Tibial nerve (tissue), 4 donors: ENCODE measurements at places on chromosomes 5 and 9. TPM values are rescaled to one million over a fixed set of nuclear protein-coding genes. Genes with fewer than 3 reads are reported as not detected.

Gene PRDM9
- total RNA-seq = not detected

Gene TCERG1
- total RNA-seq = 82.7 TPM

Gene FOXD4
- total RNA-seq = not detected

Gene ASPN
- total RNA-seq = 3.5 TPM

Gene CCL27
- not detected for total RNA-seq

GRCh38 chr5:179304871-179305270, 40.4 kb downstream of the ADAMTS2 start:
- H3K27ac ChIP-seq = no peak overlapping the region
- no peaks in the 10 kb centered on the region for H3K27me3 ChIP-seq
- H3K4me3 ChIP-seq = no peak overlapping the region
- peaks cover 8% of the 10 kb centered on the region for H3K36me3 ChIP-seq
- no peak for DNase-seq

DNA sequence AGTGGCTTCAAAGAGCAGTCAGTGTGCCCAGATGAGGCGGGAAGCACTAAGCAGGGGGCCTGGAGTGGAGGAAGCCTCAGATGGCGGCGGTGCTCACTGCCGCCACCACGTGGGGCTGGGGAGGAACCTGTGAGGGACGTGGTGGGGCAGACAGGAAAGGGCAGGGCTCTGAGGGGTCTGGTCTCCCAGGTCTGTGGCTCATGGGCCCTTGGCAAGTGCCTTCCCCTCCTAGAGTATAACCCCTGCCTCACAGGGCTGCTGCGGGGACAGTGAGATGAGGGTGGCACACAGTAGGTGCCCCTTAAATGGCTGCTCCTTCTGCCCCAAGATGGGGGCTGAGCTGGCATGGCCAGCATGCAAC, 26.6 kb downstream of the NR5A1 start:
- no peak for DNase-seq
- no peaks in the 10 kb centered on the region for H3K36me3 ChIP-seq
- H3K4me3 ChIP-seq = no peak overlapping the region

DNA sequence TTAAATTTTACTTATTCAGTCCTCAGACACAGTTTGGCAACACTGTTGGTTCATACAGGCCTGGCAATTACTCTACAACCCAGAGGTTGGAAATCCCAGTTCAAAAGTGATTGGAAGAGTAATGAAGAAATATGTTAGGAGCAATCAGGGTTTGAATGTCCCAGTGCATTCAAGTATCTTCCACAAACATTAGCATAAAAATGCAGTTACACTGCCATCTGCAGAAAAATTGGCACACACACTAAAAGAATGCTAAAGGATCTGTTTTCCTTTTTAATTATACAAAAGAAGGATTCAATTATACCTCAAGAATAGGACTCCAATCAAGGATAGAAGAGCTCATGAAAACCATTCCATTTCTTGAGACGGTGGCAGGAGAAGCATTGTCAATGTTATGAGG, 130.2 kb downstream of the DNAH5 start:
- H3K36me3 ChIP-seq = no peaks in the 10 kb centered on the region
- H3K27ac ChIP-seq = no peak overlapping the region
- H3K27me3 ChIP-seq = no peaks in the 10 kb centered on the region
- H3K4me1 ChIP-seq = no peaks in the 10 kb centered on the region
- no peak overlapping the region for H3K4me3 ChIP-seq

GRCh38 chr5:155082401-155082800, 68.8 kb downstream of the KIF4B start:
- H3K27ac ChIP-seq = no peak overlapping the region
- no peaks in the 10 kb centered on the region for H3K36me3 ChIP-seq
- DNase-seq = no peak
- H3K4me1 ChIP-seq = no peaks in the 10 kb centered on the region
- H3K27me3 ChIP-seq = no peaks in the 10 kb centered on the region

GRCh38 chr9:127935765-127936221, 1.9 kb downstream of the DPM2 start:
- peaks cover 22% of the 10 kb centered on the region for H3K36me3 ChIP-seq
- peaks cover 31% of the 10 kb centered on the region for H3K4me1 ChIP-seq
- DNase-seq = no peak
- no peak overlapping the region for H3K4me3 ChIP-seq
- no peak overlapping the region for H3K27ac ChIP-seq

DNA sequence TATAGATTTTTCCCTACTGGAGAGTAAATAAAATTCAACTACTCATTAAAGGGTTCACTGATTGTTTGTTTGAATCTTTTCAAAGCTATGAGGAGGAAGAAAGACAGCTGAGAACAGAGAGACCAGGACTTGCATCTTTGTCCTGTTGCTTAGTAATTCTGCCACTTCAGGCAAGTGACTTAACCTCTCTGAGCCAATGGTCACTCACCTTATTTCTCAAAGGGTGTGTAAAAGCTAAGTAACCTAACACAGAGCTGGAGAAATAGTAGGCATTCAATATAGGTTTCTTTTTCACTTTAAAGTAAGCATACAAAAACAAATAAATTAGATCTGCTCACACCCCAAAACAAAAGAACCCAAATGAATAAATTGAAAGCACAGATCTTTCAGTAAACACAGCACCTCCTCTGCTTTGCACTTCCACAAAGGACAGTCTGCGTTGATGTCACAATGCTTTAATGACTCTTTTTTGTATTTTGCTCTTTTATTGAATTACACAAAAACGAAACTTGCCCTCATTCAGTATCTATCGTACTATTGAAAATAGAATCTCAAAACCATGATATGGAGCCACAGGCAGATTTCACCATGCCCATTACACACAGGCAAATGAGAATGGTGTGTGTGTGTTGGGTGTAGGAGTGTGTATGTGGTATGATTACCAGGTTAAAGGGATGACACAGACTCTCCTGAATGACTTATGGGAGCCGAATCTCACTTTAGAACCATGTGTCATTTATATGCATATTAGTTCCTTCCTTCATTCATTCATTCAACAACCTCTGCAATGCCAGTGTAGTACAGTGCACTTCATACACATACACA, 166.0 kb downstream of the EBF1 start:
- DNase-seq = no peak
- no peaks in the 10 kb centered on the region for H3K4me1 ChIP-seq
- H3K27me3 ChIP-seq = no peaks in the 10 kb centered on the region
- no peaks in the 10 kb centered on the region for H3K36me3 ChIP-seq
- H3K4me3 ChIP-seq = no peak overlapping the region
- no peak overlapping the region for H3K27ac ChIP-seq

- no peak overlapping the region for H3K27ac ChIP-seq
- H3K4me3 ChIP-seq = no peak overlapping the region
- no peaks in the 10 kb centered on the region for H3K36me3 ChIP-seq
- no peaks in the 10 kb centered on the region for H3K4me1 ChIP-seq
- H3K27me3 ChIP-seq = no peaks in the 10 kb centered on the region
Measured at GRCh38 chr9:17597977-17598376, 19.1 kb downstream of the SH3GL2 start.

- no peaks in the 10 kb centered on the region for H3K27me3 ChIP-seq
- no peaks in the 10 kb centered on the region for H3K36me3 ChIP-seq
- DNase-seq = no peak
Measured at GRCh38 chr5:109580225-109580624, 109.5 kb upstream of the MAN2A1 start.

GRCh38 chr5:126508962-126509279, 85.7 kb downstream of the GRAMD2B start:
- H3K36me3 ChIP-seq = no peaks in the 10 kb centered on the region
- H3K4me1 ChIP-seq = peaks cover 19% of the 10 kb centered on the region
- H3K27ac ChIP-seq = peak overlapping the region; percentile 1

- no peaks in the 10 kb centered on the region for H3K27me3 ChIP-seq
- no peaks in the 10 kb centered on the region for H3K36me3 ChIP-seq
- no peak overlapping the region for H3K4me3 ChIP-seq
- no peak overlapping the region for H3K27ac ChIP-seq
- H3K4me1 ChIP-seq = no peaks in the 10 kb centered on the region
- no peak for DNase-seq
Measured at GRCh38 chr5:58703925-58704555, 121.2 kb downstream of the RAB3C start.
